ENCODE measurements at places on chromosomes 12 and 14.

DNA sequence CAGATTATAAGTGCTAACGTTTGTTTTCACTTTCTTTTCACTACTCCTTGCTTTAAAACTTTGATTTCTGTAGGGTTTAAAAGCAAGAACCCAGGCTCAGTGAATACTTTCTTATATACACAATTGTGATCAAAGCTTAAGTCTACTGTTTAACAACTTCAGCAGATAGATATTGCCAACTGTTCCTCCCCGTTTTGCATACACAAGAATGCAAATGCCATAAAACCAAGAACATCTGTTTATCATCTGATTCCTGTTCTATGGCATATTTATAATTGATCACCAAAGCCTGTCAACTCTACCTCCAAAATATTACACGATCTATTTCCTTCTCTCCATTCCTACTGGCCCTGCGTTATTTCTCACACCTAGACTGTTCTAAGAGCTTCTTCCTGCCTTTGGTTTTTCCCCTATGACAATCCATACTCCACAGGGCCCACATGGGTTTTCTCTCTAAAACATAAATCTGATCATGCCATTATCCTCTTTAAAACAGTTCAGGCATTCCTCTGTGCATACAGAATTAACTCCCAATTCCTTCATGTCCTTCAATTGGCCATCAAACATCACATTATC is 15.9 kb downstream of the MED13L start:
- DNase-seq = no peak

- no peak for DNase-seq
Observed at GRCh38 chr12:65962921-65963861, 138.9 kb downstream of the HMGA2 start.

- no peak for DNase-seq
Observed at GRCh38 chr14:63922696-63923421, 70.1 kb downstream of the SYNE2 start.

DNA sequence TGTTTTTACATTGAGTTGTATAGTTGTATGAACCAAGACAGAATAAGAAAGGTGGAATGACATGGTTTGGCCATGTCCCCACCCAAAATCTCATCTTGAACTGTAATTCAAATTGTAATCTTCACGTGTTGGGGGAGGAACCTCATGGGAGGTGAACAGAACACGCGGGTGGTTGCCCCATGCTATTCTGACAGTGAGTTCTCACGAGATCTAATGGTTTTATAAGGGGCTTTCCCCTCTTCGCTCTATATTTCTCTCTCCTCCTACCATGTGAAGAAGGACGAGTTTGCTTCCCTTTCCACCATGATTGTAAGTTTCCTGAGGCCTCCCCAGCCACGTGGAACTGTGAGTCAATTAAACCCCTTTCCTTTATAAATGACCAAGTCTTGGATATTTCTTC is 25.3 kb downstream of the DDHD1 start:
- DNase-seq = no peak

DNA sequence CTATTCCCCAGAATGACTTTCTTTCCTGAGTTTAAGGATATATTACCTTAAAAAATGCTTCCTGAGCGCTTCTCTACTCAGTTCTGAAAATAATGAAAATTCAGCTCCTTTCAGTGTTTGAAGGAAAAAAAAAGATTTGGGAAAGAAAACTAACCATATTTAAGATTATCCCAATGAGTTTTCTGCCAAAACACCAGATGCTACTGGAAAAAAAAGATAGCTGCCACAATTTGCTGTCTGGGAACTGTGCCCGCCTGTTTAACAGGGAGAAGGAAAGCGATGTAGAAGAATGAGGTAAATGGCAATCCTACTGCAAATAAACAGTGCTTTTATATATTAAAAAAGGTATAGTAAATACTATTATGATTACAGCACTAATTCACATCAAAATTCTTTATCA is 367.6 kb upstream of the PRICKLE1 start:
- no peak for DNase-seq

DNA sequence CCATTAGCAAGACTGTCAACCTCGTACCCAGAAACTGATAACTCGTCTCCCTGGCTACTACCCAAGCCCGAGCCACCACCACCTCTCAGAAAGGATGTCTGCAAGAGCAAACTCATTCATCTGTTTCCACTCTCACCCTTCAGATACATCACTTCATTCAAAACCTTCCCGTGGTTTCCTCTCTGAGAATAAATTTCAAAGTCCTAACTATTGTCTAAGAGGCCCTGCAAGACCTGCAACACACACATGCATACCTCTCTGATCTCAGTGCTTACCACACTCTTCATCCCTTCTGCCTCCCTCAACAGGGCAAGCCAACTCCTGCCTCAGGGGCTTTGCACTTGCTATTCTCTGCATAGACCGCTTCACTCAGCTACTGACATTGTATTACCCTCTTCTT is 40.6 kb downstream of the PPP1R13B start:
- DNase-seq = no peak

GRCh38 chr12:57629897-57630471 is 3.0 kb downstream of the B4GALNT1 start:
- DNase-seq = no peak

DNA sequence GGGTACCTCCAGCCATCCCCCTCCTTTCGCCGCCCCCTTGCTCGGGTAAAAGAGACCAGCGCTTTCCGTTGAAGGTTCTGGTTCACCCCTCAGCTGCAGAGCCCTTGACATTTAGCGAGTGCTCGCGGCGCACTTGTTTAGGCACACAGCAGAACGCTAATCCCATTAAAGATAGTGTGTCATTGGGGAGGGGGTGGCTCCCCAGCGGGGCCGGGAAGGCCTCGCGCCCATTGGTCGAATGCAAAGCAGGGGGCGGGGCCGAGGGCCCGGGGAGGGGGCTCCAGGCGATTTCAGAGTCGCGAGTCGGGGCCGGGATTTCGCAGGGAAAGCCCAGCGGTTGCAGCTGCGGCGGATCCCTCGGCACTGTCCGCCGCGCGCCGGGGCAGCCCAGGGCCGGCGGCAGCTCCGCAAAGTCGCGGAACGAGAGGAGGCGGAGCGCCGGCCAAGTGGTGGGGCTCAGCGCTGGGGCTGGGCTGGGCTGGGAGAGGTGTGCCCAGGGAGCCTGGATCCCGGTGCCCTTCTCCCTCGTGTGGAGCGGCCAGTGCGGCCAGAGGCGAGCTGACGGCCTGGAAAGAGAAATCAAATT is 122.9 kb downstream of the TSPAN9 start:
- no peak for DNase-seq

- DNase-seq = no peak
Observed at GRCh38 chr14:101853455-101854018, 92.0 kb downstream of the PPP2R5C start.

GRCh38 chr14:44889595-44890471 is 71.9 kb downstream of the KLHL28 start:
- no peak for DNase-seq

DNA sequence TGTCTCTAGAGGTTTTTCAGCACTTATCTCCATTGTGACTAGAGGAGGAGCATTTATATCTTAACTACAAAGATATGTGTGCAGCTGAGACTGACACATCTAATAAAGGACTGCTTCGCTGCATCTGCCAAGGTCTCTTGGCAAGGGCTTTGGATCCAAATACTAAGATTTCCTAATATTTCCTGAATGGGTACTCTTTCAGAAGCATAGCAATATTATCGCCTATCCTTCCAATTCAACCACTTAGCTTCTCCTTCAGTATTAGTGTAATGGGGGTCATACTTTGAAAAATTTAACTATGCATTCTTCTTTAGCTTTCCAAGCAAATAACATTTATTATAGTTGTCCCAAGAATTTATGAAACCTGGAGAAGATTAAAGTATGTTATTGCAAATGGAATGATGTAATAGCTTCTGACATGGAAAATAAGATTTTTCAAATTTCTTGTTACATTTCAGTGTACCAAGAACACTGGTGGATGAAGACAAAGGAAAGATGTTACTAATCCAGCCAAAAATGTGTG is 243.0 kb upstream of the PDE3A start:
- DNase-seq = no peak

DNA sequence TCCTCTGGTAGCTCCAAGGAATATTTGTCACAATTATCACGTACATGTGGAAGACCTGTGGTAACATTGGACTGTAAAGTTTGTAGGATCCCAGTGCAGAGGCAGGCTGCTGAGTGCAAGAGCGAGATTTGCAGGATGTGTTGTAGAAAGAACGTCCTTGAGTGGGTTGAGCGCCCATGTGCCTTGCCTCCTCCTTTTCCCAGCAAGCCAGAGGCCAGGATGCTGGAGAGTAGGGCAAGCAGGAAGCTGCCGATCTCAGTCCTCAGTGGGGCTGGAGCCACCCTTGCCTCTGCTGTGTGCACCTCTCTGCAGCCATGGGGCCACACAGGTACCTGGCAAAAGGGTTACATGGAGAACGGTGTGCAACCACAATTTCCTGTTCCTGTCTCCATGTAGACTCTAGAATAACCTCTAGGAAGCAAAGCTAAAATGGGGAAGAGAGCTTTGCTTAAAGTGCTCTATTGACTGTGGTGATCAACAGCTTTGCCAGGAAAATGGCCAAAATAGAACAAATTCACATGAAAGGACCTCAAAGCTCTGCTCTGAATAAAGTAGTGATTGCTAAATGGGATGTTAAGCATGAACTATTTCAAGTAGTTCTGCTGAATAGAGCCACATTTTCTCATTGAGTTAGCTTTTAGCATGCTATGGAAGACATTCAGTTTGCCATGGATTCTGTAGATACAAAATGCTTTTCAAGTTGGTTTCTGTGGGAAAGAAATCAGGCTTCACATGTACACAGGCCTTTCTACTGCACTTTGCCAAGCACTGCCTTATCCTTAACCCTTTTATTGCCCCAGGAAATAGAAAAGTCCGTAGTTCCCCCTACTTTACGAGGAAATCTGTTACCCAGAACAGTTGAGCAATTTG is 37.4 kb downstream of the ANKRD9 start:
- DNase-seq = no peak

GRCh38 chr12:15811214-15812127 is 22.3 kb upstream of the EPS8 start:
- no peak for DNase-seq

DNA sequence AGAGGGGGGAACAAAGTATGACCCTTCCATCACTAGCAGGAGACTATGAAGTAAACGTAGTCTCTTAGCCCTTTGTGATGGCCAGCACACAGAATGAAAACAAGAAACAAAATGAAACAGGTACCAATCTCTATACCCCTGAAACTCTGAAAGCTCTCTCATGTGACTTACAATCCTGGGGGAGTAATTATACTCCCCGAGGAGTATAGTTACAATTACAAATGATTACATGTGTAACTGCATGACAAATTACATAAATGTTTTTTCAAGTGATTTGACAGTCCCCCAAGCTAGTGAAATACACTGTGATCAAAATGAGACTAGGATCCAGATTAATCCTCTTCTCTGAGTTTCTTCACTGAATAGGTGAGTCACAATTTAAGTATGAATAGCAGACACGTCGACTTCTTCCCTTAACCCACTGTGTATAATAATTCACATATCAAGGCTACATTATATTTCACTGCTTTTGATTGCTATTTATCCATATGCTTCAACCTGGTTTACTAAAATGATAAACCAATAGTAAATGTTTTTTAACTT is 74.0 kb downstream of the SPTSSA start:
- DNase-seq = no peak

DNA sequence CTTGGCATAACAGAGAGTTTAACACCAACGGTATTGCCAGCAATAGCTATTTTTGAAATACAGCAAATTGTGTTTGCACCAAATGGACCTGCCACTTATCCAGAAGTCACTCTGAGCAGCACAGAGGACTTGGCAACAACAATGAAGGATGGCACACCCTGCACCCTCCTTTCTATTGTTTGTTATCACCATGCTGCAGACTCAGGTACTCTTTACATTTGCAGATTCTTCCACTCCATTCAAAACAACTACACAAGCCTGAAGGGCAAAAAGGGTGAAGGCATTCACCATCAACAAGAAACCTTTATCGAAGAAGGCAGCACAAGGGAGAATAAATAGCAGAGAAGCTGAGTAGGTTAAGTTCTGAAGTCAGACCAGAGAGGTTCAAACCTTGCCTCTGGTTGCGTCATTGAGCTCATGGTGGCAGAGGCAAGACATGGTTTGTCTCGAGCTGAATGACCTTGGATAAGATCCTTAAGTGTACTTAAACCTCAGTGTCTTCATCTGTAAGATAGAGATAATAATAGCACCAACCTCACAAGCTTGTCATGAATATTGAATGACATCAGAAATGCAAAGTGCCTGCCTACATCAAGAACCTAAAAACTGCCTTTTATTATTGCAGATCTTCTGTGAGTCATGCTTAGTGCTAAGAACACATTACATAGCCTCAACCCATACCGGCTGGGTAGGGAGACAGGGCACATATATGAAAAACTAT is 1.4 kb upstream of the ACSM4 start:
- no peak for DNase-seq

GRCh38 chr12:115394496-115395220 is 710.7 kb upstream of the TBX3 start:
- no peak for DNase-seq

DNA sequence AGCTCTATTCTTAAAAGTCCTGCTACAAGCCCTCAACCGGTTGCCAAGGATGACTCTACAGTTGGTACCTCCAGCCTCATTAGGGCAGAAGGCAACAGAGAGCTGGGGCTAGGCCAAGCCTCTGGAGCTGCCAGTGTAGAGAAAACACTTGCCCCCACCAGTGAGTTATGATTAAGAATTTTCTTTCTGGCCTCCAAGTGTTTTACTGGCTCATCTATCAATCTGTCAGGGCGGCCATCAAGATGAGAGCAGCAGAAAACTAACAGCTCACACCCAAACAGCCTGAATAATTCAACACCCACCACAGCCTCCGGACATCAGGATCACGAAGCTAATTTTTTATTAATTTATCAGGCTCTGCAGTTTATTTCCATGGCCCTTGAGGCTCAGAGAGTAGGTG is 40.7 kb upstream of the CMKLR1 start:
- no peak for DNase-seq

GRCh38 chr12:89752341-89752740 is 43.7 kb upstream of the ATP2B1 start:
- DNase-seq = no peak

- no peak for DNase-seq
Observed at GRCh38 chr14:100780646-100781355, 45.1 kb upstream of the MEG3 start.

GRCh38 chr14:58119381-58119780 is 32.6 kb downstream of the ARMH4 start:
- DNase-seq = no peak

DNA sequence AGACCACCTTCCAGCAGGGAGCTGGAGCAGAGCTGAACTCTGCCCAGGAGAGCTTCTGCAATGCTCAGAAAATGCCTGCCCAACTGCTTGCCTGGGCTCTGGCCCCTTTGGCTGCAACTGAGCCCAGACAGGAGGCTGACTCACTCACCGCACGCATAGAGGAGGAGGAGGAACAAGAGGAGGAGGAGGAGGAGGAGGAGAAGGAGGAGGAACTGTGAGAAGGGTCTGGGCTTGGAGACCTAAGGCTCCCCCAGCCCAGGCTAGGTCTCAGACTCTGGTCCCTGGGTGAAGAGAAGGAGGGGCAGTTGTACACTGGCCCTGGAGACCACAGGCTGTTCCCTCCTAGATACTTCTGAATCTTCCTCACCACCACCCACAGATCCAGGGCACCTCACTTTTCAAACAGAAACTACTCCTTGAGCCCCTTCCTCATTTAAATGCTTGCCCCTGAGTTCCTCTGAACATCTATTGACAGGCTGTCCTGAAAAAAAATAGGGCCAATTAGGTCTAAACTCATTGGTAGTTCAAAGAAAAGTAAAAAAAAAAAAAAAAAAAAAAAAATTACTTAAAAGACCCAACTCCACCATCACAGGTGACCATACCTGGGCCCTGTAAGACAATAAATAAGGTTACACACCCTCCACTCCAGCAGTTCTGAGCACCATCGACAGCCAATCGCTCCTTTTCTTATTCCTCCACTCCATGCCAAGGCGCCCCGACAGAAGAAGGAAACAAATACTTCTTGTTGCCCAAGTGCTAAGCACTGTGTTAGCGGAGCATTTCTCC is 674 bp downstream of the VDR start:
- DNase-seq = no peak

All from CMK (cell line).